ENCODE measurements at places on chromosomes 11 and 22.

GRCh38 chr11:64466115-64466718 is 107.3 kb downstream of the RPS6KA4 start:
- no peak for DNase-seq

GRCh38 chr22:31083923-31084810 is 3.0 kb downstream of the SMTN start:
- no peak for DNase-seq

DNA sequence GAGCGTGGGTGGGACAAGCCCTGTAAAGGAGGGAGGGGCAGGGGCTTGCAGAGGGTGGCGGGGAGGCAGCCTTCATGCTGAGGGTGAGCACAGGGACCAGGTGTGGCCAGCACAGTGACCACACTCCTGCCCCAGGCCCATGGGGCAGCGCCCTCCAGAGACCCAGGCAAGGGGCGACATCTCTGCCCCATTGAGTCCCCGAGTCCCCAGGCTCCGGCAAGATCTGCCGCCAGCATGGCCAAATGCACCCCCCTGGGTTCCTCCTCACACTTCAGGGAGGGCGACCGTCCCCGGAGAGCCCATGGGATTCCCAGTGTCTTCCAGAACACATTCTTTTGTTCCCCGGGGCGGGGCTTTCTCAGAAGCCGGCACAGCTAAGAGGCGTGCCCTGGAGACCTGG is 362.5 kb downstream of the TBC1D22A start:
- no peak for DNase-seq

DNA sequence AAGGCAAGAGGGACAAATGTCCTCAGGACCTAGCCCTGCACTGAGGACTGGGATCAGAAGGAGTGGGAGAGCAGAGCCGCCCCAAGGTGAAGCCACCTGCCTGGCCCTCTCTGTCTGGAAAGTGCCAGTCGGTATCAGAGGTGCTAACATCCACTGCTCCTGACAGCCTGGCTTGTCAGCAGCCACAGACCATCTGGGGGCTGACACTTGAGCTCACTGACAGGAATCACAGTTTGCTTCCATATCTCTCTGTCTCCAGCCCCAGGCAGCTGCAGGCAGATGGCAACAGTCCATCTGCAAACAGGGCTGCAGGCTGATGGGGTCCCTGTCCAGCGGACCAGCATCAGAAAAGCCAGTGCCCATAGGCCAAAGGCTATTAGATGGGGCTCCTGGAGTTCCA is 5.5 kb downstream of the OPCML start:
- DNase-seq = no peak

DNA sequence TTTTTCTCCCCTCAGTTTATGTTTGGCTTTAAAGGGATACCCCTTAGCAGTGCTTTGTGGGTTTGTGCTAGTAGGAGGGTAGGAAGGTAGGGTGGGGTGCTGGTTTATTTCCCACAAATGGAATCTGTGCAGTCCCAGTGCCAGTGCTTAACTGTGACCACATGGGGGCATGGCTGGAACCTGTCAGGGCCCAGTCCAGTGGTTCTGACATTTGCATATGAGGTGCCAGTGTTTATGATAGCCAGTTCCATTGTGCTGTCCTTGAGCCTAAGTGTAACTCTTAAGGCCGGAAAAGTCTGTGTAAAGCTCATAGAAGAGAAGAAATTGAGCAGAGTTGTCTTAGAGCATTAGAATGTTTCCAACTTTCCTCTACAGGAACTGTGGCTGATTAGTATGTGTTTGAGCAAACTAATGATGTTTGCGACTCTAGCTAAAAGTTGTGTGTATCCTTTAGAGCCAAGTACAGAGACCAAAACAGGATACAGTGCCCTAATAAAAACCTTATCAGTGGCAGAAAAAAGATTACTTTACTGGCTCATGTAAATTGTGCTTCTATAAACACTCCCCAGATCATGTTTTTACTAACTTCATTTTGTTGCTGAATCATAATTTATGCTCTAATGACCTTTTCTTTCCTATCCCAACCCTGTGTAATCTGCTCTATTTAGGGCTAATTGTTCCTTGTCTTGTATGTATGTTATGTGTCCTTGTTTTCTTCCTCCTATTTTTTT is 38.1 kb downstream of the DIXDC1 start:
- no peak for DNase-seq

GRCh38 chr11:92802644-92803043 is 166.8 kb upstream of the MTNR1B start:
- no peak for DNase-seq

DNA sequence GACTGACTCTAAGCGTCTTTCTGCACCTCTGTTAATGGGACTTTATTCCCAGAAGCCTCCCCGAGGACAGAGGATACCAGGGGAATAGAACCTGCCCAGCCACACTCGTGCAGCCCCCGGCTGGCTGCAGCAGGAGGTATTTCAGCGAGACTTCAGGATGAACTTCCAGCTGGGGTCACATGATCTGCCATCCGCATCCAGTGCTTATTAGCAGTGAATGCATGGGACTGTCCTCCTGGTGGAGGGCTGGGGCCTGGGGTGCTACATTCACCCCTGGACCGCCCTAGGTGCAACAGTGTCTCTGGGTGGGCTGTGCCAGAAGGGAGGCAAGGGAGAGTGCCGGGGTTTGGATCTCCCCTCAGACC is 1.6 kb downstream of the DUSP8 start:
- DNase-seq = no peak

- no peak for DNase-seq
Measured at GRCh38 chr11:67195971-67196456, 70.3 kb upstream of the GRK2 start.

DNA sequence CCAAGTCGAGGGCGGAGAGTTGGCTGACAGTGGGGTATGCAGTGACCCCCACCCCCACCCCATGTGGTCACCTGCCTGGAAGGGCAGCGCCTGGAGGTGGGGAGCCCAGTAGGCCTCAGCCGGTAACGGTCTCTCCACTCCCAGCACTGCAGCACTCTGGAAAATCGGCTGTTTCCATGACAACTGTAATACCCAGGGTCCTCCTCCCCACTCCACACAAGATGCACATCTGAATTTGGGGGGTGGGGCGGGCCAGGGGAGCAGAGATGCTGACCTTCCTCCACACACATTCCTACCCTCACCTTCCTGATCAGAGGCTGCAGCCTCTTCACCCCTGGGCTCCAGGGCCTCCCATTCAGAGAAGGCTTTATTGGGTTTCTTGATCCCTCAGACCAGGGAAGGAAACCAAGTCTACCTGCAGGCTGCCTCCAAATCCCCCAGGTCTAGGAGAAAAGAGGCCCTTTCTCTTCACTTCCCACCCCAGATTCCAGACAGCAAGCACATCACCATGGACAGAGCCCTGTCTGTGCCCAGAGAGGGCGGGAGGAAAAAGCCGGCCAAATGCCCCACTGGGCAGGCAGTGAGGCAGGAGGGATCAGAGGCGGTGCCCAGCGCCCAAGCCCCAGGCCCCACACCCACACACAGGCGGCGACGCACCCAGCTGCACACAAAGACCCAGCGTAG is 46.5 kb downstream of the SLC22A12 start:
- no peak for DNase-seq

DNA sequence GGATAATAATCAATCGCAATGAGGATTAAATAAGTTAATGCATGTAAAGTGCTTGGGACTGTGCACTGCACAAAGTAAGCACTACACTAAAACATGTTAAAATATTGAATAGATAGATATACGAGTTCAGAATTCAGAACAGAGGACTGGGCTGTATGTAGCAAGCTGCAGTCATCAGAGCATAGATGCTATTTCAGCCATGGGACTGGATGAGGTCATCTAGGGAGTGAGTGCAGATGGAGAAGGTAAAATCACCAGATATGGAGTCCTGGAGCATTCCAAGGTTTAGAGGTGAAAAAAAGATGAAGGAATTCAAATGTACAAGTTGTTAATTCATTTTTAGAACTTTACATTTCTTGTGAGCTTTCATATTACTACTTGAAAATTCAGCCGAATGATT is 347.5 kb upstream of the DDI1 start:
- no peak for DNase-seq

DNA sequence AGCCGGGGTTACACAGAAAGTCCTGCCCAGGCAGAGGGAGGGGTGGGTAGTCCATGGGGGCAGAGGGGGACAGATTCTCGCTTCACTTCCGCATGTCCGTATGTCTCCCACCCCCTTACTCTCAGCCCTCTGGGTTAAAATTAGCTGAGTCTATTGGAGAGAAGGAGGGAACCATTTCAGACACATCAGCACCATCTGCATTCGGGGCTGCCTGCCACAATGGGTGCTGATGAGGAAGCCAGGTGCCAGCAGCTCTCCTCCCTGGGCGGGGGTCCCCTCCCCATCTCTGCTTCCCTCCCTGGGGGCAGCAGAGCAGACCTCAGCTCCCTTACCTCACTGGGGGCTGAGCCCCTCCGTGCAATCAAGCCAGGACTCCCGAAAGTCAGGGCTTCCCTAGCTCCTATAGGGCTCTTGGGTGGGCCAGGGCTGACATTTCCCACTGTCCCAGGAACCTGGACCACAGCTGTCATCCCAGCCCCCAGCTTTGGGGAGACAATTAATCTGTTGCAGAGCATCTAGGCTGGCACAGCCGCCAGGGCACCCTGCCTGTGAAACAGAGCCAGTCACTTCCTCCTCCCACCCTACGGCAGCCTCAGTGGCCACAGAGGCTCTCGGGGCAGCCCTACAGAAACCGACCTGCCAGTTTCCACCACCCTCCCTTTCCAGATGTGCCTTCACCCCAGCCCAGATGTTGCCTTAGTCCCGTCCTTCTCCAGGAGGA is 67.3 kb downstream of the PDE2A start:
- DNase-seq = no peak

DNA sequence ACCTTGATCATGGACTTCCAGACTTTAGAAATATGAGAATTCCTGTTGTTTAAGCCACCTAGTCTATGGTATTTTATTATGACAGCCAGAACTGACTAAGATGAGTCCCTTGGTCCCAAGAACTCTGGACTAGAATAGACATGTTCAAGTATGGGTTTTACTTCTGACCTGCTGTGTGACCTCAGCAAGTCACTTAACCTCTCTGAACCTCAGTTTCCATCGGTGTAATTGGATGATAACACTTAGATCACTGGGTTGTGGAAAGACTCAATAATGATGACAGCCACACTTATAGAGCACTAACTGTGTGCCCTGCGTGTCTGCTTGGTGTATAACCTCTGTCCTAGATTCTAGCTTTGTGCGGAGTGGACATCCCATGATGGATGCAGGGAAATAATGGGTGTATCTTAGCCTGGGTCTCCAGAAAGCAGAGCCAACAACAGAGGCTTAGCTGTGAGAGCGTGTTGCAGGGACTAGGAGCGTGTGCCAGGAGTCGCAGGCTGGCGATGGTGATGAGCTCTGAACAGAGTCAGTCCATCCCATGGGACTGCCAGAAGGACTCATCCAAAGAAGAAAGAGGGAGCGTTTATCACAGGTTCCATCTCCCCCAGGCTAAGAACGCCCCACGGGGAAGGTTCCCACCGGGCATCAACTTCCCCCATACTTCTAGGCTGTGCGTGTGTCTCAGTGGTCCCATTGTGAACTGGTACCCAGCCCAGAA is 93.2 kb upstream of the TP53I11 start:
- DNase-seq = no peak

GRCh38 chr11:66112601-66113499 is 42.8 kb downstream of the PACS1 start:
- no peak for DNase-seq

DNA sequence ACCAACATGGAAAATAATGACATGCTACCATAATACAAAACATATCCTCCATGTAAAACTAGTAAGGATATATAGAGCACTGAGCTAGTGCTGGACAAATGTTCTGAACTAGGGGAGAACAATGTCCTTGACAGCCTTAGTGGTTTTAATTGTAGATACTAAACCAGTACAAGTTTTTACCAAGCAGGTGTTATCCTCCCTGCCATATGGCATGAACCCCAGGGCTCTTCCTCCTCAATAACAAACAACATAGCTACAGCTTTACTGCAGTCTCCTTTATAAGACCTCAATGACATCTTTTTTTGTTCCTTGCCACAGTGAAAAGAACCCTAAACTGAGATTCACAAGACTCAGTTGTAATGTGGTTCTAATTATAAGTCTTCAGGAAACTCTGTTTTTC is 70.2 kb upstream of the GDPD4 start:
- DNase-seq = no peak

GRCh38 chr11:11735586-11735985 is 106.2 kb upstream of the USP47 start:
- no peak for DNase-seq

- DNase-seq = no peak
Measured at GRCh38 chr22:37563153-37564081, 3.1 kb downstream of the CDC42EP1 start.

- DNase-seq = no peak
Measured at GRCh38 chr11:58027341-58027740, 3.4 kb upstream of the OR6Q1 start.
